ENCODE measurements at places on chromosomes 7 and 10.

- DNase-seq, result no peak
Measured at GRCh38 chr10:59079386-59080226, 96.8 kb upstream of the PHYHIPL start.

- peak; percentile 54 for DNase-seq
Measured at GRCh38 chr10:11165591-11166543, 148.2 kb downstream of the CELF2 start.

- no peak for DNase-seq
Measured at GRCh38 chr7:83457022-83457892, 191.7 kb downstream of the SEMA3E start.

DNA sequence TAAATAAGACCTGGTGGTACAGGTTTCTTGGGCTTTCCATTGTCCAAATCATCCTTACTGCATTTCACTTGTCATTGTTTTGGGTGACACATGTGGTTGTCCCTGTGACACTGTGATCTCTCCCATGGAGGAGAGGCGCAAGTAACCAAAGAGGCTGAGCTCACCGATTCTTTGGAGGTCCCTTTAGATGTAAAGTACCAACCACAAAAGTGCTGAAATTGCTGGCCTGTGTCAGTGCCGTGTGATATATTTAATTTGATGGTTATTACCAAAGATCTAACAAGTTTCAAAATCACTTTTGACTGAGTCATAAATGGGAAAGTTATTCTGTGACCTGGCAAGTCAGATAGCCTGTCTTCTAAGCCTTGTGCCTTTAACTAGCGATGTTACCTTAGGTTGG is 19.4 kb downstream of the MCM10 start:
- no peak for DNase-seq
